Mucosa of gallbladder (tissue), 1 donor: ENCODE measurements at places on chromosomes 1 and 21. TPM values are rescaled to one million over a fixed set of nuclear protein-coding genes. Genes with fewer than 3 reads are reported as not detected.

The FCRL6 gene
- 0.81 TPM for total RNA-seq

The PDE9A gene
- total RNA-seq = 22.8 TPM

The NKAIN1 gene
- 0.14 TPM for total RNA-seq

The KRTAP7-1 gene
- total RNA-seq = not detected

The SNX7 gene
- total RNA-seq = 27.7 TPM

The GIPC2 gene
- 19.6 TPM for total RNA-seq

The DIO1 gene
- total RNA-seq = 6.2 TPM

The IL20 gene
- total RNA-seq = not detected

The TLCD4 gene
- total RNA-seq = 24.4 TPM
